Astrocyte of the hippocampus (primary cell): ENCODE measurements at places on chromosomes 7 and 10.
A peak's percentile ranks its signal among the peaks of the same experiment; 100 is the strongest.

DNA sequence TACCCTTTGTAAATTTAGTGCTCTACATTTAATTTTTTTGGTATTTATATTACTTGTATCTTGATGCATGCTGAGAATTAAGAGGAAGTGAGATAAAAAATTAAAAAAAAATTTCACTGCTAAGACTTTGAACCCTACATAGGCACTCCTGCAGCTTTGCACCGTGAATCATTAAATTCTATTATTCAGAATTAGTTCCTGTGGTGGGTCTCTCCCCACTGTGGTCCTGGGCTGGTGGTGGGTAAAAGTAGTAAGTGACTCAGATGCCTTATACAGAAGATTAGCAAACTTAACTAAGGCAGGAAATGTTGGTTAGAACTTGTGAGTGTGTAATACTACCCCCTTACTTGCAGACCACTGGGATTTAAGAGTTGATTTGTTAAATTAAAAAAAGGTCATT lies 72.6 kb downstream of the AP3M1 start:
- peak; percentile 80 for DNase-seq

- no peak for DNase-seq
These were observed 160.1 kb downstream of the CCDC3 start for GRCh38 chr10:12841426-12841825.

GRCh38 chr10:12418725-12419261 lies 69.4 kb downstream of the CAMK1D start:
- no peak for DNase-seq

DNA sequence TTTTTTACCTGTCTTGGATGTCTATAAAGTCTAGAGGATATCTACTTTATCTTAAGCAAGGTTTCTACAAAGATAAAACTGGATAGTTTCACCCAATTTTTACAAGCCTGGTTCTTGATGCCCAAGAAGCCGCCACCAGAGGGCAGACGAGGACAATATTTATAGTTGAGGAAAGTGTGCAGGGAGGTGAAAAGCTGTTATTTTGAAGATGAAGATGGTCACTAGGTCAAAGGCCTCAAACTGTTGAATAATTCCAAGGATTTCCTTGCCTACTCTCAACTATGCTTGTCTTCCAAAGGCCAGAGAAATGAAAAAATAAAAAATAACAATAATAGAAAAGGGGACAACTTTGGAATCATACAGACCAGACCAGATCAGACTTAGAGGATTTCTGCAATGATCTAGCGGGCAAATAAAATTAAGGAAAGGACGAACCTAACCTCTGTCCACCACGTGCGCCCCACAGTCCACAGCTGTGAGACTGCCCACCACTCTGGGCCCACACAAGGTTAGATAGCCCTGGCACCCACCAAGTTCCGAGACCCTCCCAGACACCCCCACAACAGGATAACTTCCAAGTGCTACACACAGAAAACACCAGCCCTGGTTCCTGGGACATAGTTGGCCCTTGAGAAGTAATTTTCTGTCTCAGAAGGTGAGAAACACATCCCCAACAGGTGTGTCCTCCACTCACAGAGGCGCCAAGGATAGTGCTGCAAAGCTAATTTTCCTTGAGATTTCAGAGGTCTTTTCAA lies 2.8 kb downstream of the PKD1L1 start:
- peak; percentile 76 for DNase-seq

GRCh38 chr10:6553937-6554336 lies 26.1 kb downstream of the PRKCQ start:
- no peak for DNase-seq

DNA sequence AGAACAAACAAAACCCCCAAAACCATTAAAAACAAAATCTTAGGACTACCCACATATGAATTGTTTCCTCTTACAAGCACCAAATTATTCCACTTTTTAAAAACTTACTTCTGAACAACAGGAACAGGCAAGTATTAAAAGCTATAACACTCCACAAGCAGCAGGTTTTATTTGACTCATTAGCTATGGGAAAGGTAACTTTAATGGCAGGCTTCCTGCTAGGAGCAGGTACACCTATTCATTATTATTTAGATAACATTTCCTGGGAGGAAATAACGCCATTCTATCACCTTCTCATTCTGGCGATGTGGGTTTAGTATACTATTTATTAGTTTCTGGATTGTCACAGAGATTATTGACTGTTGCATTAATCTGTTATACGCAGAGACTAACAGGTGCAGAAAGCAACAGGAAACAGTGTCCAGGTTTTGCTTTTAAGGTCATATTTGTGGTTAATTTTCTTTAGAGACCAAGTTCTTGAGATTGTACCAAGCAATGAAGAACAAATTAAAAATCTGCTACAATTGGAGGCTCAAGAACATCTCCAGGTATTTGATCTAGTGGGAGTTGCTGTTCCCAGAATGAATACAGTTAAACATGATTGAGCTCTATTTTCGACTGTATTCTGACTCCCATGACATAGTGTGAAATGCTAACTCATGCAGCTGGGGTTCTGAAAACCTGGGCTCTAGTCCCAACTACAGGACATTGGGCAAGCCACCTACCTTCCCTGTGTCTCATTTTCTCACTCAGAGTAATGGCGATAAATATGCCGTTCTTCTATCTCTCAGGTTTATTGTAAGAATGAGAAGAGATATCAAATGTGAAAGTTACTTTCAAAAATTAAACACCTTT lies 2.0 kb downstream of the CPA2 start:
- DNase-seq: no peak

- DNase-seq: peak; percentile 60
These were observed 32.2 kb downstream of the KCNH2 start for GRCh38 chr7:150945853-150946420.

GRCh38 chr10:57262892-57263291 lies 901.8 kb upstream of the ZWINT start:
- no peak for DNase-seq

- peak; percentile 65 for DNase-seq
These were observed 37.1 kb downstream of the CCDC71L start for GRCh38 chr7:106623853-106624252.

- DNase-seq: peak; percentile 50
These were observed 202.2 kb downstream of the TMEM178B start for GRCh38 chr7:141276031-141276430.

GRCh38 chr10:61332581-61332980 lies 120.6 kb downstream of the TMEM26 start:
- DNase-seq: peak; percentile 17

- peak; percentile 53 for DNase-seq
These were observed 124.0 kb upstream of the PTPN20 start for GRCh38 chr10:46787321-46787615.

GRCh38 chr7:85829176-85829575 lies 642.3 kb upstream of the SEMA3D start:
- no peak for DNase-seq

GRCh38 chr10:92830478-92831389 lies 17.6 kb upstream of the EXOC6 start:
- no peak for DNase-seq
